ENCODE measurements at places on chromosomes 3 and 15. TPM values are rescaled to one million over a fixed set of nuclear protein-coding genes. Genes with fewer than 3 reads are reported as not detected.
A peak's percentile ranks its signal among the peaks of the same experiment; 100 is the strongest.

CLDN18 gene
- not detected for total RNA-seq

SENP7 gene
- 15.8 TPM for total RNA-seq

SEC11A gene
- total RNA-seq: 136 TPM

GRCh38 chr3:16529264-16529663 is 15.8 kb upstream of the RFTN1 start:
- H3K36me3 ChIP-seq: peaks cover 5% of the 10 kb centered on the region
- no peak overlapping the region for H3K4me3 ChIP-seq
- peaks cover 4% of the 10 kb centered on the region for H3K27me3 ChIP-seq
- H3K4me1 ChIP-seq: peaks cover 12% of the 10 kb centered on the region

DNA sequence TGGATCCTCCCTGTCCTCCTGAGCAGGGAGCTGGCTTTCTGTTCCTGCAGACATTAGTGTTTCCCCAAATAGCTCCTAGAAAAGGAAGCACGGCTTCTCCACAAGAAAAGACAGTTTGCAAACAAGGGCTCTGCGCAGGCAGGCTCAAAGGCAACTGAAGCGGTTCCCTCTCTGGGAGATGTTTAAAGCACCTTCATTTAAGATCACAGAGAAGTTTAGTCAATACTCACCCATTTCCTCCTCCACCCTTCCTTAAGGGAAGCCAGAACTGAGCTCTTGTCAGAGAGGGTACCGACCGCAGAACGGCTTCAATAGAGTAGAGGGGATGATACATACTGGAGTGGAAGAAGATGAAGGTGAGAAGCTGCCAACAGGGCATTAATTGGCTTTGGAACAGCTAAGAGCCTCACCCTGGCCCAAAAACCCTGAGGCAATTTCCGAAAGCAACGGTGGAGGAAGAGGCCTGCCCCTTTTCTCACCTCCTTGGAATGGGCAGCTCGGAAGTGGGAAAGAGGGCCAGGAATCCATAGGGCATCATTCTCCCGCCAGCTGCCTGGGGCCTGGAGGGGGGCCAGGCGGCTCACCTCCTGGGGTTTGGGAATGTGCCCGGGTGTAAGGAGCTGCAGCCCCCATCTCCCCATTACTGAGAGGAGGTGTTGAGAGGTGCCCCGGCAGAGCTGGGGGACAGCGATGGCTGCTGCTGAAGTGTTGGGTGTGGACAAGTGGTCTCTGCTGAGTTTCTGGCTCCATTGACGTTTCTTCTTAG is 4.8 kb upstream of the EPHB3 start:
- DNase-seq: peak; percentile 20
- peaks cover 16% of the 10 kb centered on the region for H3K27me3 ChIP-seq
- no peak overlapping the region for H3K27ac ChIP-seq
- H3K36me3 ChIP-seq: no peaks in the 10 kb centered on the region

- H3K27ac ChIP-seq: no peak overlapping the region
- H3K36me3 ChIP-seq: peaks cover 10% of the 10 kb centered on the region
- H3K4me1 ChIP-seq: peaks cover 14% of the 10 kb centered on the region
- no peaks in the 10 kb centered on the region for H3K27me3 ChIP-seq
- no peak overlapping the region for H3K4me3 ChIP-seq
Observed at GRCh38 chr3:183594636-183595035, 39.1 kb upstream of the KLHL6 start.

DNA sequence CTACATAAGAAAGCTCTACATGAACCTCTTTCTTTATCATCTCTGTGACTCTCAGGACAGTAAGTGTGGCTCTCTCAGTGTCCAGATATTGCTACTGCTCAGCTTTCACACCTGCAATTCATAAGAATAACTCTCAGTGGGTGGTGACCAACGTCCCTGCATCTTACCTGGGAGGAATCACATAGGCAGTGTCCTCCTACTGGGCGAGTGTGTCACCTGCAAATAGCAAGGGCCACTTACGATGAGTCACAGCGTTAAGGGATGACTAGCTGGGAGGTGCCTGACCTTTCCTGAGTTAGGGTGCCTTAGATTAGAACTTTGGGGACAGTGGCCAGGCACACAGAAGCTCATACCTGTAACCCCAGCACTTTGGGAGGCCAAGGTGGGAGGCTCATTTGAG is 90.8 kb upstream of the C3orf80 start:
- DNase-seq: no peak
- H3K27ac ChIP-seq: no peak overlapping the region
- H3K4me1 ChIP-seq: no peaks in the 10 kb centered on the region
- no peaks in the 10 kb centered on the region for H3K36me3 ChIP-seq
- no peak overlapping the region for H3K4me3 ChIP-seq
